Activated T-cell treated with anti-CD3 and anti-CD28 coated beads, Interleukin-2, amount 50 U/mL, for 1 hour (primary cell): ENCODE measurements at places on chromosomes 7 and 10.

GRCh38 chr10:110918643-110919348 lies at the start of gene BBIP1:
BBIP1 (minus strand) TSS chr10:110919180; CDS start chr10:110918157, 1,023 bp downstream.
- DNase-seq: no peak

GRCh38 chr7:118312966-118313365 lies 88.5 kb downstream of the ANKRD7 start:
- no peak for DNase-seq

DNA sequence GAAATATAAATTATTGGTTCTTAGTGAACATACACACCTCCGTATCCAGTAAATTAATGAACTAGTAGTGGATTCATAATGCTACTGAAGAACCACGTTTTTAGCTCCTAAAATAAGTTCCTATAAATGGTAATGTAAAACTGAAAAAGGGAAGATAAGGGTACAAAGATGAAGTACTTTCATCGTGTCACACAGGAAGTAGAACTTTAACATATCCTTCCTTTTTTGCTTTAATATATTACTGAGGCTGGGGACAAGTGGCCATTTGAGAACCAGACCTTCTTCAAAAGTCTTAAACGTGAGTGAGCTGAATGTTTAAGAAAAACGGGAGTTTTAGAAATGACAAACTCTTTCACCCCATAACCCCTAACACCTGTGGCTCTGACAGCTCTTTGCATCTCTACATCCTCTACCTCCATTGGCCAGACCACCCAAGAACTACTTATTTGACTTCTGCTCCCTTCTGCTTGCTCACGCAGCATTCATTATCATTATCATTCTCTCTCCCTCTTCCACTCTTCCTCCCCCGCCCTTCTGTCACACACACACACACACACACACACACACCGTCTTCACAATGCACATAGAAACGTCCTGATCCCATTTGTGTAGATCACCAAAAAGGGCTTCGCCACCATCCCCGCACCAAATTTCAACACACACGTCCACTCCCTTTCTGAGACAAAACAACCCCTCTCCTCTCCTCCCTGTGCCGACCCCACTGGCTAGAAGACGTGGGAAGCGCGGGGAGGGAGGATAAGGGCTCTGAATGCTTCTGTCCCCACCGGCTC lies 677 bp downstream of the SKAP2 start:
- DNase-seq: no peak

- DNase-seq: no peak
Observed at GRCh38 chr7:108497082-108497725, 28.7 kb downstream of the PNPLA8 start.

DNA sequence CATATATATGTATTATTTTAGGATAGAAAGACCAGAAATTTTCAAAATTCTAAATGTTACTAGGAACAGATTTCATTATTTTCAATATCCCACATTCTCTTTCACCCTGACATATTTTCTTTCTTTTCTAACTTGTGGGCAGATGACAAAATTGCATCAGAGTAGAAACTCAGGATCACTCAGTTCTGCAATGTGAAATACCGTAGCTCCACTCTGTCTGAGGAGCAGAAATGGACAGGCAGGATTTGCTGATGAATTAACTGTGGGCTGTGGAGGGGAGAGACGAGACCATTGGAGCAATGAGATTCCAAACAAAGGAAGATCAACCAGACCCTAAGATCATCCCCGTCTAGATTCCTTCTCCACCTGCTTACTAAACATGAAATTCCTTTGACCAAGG lies 37.0 kb upstream of the SVOPL start:
- no peak for DNase-seq

- DNase-seq: no peak
Observed at GRCh38 chr7:158017111-158018097, 570.2 kb downstream of the PTPRN2 start.

- DNase-seq: no peak
Observed at GRCh38 chr10:25682203-25682851, 251.7 kb upstream of the MYO3A start.

- no peak for DNase-seq
Observed at GRCh38 chr10:123485341-123485960, 180.7 kb upstream of the GPR26 start.

GRCh38 chr7:10724449-10724848 lies 249.2 kb upstream of the PHF14 start:
- DNase-seq: no peak

DNA sequence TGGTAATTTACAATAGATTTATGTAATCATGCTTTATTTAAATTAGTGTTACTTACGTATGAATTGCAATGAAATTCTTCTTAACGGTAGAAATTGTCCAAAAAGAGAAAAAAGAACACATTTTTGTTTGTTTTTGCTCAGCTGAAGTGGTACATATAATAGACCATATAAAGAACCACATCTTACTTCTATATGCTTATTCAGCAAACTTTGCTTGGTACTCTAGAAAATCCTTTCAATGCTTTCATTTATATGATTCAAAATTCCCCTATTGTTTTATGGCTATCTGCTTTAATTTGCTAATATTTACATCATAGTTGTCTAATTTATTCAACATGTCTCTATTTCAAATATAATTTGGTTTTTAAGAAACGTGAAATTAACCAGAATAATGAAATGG lies 903.2 kb downstream of the ANKRD7 start:
- DNase-seq: no peak

GRCh38 chr10:45096001-45096400 lies 95.3 kb downstream of the ZNF22 start:
- DNase-seq: no peak

DNA sequence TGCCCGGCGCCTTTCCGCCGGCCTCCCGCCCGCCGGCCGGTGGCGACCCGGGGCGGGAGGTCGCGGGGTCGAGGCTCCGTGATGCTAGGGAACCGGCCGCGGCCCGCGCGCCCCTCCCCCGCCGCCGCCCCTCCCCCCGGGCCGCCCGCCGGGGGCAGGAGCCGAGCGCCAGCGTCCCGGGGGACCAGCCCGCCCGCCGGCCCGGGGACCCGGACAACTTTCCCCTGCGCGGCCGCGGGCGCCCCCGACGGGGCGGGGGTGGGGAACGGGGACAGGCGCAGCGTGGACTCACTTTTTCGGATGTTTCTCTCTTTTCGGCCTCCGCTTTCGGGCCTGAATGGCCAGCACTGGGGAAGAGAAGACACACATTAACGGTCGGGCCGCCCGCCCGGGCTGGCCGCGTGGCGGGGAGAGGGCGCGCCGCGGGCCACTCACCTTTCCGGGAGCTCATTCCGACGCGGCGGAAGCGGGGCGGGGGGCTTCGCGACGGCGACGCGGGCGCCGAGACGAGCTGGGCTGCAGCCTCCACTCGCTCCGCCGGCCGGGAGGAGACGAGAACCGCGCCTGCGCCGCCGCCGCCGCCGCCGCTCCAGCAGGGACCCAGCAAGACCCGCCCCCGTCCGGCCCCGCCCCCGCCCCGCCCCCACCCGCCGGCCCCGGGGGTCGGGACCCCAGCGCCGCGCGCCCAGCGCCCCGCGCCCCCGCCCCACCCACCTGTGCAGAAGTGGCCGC lies at the start of gene SRPK2:
Gene SRPK2, minus strand, starts transcription at position 566 of the 732 bp plus-strand sequence.
- peak; percentile 77 for DNase-seq

DNA sequence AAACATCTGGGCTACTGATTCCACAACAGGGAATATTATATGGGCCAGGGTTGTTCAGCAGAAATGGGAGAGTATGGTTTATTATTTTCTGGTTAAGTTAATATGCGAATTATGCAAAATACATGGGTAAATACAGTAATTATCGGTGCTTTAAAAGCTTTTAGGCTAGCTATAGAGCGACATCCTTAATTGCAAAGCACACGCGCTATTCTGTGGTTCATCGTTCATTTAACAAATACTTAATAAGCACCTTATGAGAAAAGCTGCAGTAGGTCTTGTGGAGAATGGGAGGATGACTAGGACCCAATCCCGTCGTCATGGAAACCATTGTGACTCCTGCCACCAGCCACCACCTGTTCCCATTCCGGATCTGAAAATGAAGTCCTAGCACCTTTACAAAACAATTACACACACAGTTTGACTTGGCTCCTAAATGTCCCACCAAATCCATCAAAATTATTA lies 623 bp upstream of the CEP41 start:
- DNase-seq: no peak

- DNase-seq: no peak
Observed at GRCh38 chr7:31129067-31129466, 77.0 kb downstream of the ADCYAP1R1 start.

DNA sequence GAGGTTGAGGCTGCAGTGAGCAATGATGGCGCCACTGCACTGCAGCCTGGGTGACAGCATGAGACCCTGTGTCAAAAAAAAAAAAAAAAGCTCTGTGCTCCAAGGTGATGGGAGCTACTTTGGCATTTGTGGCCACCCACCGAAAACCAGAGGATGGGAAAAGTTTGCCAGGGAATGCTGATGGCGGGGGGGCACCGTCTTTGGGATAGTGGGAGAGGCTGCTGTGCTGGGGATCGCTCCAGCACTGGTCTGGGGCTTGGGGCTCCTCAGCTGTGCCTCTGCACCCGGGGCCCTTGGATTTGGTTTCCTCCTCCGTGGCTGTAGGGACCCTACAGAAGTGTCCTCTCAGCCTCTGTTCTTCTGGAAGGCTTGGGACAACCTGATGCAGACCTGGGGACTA lies 11.7 kb upstream of the RAMP3 start:
- DNase-seq: no peak
